Endothelial cell (in vitro differentiated cells): ENCODE measurements at places on chromosomes 1 and 21.

DNA sequence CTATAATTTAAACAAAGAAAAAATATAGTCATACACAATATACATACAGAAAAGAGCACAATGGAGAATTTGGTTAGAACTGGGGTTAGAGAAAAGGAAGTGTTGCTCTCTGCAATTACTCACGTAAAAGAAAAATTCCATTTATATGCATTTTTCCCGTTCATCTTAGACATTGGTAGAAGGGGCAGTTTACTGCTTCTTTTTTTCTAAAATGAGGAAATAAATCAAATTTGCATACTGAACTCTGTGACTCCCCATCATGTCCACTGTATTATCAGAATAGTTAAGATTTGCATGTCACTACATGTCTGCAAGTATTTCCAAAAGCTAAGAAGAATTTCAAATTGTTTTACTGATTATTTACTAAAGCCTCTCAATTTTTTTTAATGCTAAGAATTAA is 44.1 kb upstream of the C1orf105 start:
- no peak for DNase-seq

- no peak for DNase-seq
These were observed 9.3 kb upstream of the MARCKSL1 start for GRCh38 chr1:32345289-32345827.

GRCh38 chr1:203995228-203995627 is 77.7 kb upstream of the SOX13 start:
- peak; percentile 23 for DNase-seq

- peak; percentile 26 for DNase-seq
These were observed 23.4 kb upstream of the RPTN start for GRCh38 chr1:152182431-152182830.

- no peak for DNase-seq
These were observed 836 bp downstream of the CDC7 start for GRCh38 chr1:91501523-91501851.

DNA sequence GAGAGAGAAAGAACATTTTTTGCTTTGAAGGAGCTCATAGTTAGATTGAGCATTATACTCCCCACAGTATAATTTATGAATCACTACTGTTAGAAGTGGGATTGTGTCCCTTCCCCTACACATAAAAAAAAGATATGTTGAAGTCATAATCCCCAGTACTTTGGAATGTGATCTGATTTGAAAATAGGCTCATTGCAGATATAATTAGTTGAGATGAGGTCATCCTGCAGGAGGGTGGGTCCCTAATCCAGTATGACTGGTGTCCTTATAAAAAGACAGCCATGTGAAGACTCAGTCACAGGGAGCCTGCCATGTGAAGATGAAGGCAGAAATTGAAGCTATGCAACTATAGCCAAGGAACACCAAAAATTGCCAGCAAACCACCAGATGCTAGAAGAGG is 76.4 kb downstream of the TGFB2 start:
- no peak for DNase-seq
